Caco-2 (cell line): ENCODE measurements at places on chromosomes 6 and 20.
A peak's percentile ranks its signal among the peaks of the same experiment; 100 is the strongest.

DNA sequence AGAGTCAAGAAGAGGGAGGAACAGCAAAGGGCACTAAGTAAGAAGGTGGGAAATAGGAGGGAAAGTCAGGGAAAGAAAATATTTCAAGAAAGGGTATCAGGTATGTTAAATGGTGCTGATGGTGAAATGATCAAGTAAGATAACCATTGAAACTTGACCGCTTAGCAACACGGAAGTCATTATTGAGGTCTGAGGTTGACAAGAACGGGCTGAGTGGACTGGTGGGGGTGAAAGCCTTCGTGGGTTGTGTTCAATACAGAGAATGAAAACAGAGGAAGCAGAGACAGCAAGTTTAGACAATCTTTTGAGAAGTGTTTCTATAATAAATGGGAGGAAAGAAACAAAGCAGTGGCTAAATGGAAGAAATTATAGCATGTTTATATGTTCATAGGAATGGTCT is 72.0 kb downstream of the LIN28B start:
- no peak for DNase-seq

DNA sequence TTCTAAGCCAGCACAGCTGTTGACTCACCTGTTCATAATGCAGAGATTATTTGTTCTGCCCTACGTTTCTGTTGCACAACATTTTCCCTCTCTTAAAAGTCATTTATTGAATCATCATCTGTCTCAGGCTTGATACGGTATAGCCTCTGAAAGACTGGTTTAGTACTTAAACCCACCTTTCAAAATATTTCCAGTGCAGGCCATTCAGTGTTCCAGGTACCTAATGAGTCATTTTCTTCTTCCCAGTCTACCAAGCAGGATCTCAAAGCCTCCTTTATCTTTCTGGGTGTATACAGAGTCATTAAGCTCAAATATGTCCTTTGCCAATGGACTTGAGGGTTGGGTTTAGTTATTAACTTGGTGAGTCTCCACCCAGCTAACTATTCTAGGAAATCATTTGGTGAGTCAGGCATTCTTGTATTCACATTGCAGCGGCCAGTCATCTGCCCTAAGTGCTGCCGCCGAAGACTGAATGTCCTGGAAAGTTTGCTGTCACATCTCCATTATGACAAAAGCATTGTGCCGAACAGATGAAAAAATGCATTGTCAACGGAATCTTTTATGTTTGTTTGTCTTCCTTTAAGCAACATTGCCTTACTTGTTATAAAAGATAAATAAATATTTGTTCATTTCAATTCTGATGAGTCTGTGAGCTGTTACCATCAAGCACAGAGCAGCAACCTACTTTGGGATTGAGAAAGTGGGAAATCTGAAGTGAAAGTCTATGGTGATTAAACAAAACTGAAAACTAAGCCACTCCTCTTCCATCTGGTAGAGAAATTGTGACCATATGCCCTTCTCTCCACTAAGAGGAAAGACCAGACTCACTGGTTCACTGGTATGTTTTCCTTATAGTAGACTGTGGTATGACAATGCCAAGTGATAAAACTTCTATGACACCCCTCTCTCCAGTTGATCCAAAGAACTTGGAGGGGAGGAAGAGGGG is 14.3 kb upstream of the FAM135A start:
- peak; percentile 74 for DNase-seq

DNA sequence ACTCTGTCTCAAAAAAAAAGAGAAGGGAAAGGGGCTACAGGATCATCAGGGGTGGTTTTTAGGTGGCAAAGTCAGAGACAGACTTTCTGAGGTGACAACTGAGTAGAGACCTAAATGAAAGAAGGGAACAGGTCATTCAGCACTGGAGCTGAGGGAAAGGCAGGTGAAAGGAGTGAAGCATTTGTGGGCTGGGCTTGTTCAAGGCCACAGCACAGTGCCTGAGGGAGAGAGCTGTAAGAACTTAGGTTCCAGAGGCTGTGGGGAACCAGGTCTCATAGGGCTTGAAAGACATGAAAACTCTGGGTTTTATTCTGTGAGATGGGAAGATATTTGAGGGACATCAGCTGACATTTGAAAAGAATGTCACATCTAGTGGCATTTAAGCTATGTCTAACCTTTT is 20.8 kb downstream of the KATNA1 start:
- DNase-seq: no peak

DNA sequence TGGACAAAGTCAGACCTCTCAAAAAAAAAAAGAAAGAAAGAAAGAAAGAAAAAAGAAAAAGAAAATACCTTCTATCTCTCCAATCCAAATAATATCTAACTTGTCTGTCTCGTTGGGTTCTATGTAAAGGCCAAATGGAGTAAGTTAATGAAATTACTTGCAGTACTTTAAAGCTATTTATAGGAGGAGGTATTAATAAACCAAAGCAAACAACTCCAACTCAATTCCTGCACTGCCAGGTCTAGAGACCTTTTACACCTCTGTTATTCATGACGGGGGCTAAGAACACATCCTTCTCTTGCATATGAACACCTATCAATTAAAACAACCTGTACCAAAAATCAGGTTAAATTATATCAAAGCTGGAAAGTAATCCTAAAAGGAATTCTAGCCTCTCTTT is 80.6 kb downstream of the MAP3K5 start:
- no peak for DNase-seq

DNA sequence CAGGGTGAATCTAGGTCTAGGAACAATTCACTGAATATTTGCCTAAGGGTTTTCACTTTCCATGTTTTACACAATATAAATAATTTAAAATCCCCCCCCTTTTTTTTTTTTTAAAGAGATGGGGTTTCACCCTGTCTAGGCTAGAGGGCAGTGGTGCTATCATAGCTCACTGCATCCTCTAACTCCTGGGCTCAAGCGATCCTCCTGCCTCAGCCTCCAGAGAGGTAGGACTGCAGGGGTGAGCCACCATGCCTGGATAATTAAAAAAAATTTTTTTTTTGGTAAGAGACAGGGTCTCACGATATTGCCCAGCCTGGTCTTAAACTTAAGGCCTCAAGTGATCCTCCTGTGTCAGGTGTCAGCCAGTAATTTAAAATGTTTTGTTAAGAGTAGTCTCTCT is 17.8 kb downstream of the QKI start:
- no peak for DNase-seq

DNA sequence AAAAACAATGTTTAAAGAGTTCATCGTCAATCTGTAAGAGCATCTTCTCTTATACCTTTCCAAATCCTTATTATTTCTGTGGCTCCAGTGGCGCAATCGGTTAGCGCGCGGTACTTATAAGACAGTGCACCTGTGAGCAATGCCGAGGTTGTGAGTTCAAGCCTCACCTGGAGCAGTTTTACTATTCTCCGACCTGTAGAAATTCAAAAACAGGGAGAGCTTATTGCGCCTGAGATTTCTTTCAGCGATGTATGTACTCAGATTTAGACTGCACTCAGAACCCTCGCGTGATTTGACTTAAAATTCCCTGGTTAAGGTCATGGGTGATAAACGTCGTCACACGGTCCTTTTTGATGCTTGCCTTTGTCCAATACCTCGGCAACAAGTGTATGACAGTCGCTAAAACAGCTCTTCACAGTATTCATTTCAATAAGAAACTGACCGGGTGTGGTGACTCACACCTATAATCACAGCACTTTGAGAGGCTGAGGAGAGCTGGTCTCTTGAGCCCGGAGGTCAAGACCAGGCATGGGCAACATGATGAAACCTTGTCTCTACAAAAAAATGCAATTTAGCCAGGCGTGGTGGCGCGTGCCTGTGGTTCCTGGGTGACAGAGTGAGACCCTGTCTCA is 11.9 kb downstream of the GPX5 start:
- DNase-seq: no peak
